ENCODE measurements at places on chromosomes 5 and 9.

DNA sequence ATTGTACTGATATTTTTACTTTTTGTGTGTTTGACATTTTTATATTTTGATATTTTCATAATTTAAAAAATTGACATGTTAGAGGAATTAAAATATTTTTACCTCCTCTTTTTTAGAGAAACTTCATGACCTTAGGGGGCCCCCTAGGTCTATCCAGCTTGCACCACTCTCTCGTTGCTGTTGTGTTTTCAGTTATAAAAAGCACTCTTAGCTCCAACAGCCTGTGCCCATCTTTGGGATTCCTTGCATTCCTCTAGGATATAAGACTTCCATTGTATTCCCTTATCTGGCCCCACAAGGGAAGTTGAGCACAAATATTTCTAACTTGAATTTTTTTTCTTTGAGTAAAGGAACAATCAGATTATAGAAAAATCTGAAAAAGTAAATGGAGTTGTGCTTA lies 245.3 kb downstream of the SH3GL2 start:
- DNase-seq, result no peak

- DNase-seq, result no peak
Measured at GRCh38 chr5:21603796-21604195, 1249.3 kb downstream of the CDH12 start.

DNA sequence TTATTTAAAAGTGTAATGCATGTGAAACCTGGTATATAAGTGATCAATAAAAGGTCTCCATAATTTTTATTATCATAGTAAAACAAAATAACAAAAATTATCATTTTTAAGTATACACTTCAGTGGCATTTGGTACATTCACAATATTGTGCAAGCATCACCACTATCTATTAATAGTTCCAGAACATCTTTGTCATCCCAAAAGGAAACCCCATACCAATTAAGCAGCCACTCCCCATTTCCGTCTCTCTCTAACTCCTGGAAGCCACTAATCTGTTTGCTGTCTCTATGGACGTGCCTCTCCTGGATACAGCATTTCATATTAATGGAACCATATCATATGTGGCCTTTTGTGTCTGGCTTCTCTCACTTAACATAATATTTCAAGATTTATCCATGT lies 7.6 kb downstream of the OLFML2A start:
- DNase-seq, result no peak

DNA sequence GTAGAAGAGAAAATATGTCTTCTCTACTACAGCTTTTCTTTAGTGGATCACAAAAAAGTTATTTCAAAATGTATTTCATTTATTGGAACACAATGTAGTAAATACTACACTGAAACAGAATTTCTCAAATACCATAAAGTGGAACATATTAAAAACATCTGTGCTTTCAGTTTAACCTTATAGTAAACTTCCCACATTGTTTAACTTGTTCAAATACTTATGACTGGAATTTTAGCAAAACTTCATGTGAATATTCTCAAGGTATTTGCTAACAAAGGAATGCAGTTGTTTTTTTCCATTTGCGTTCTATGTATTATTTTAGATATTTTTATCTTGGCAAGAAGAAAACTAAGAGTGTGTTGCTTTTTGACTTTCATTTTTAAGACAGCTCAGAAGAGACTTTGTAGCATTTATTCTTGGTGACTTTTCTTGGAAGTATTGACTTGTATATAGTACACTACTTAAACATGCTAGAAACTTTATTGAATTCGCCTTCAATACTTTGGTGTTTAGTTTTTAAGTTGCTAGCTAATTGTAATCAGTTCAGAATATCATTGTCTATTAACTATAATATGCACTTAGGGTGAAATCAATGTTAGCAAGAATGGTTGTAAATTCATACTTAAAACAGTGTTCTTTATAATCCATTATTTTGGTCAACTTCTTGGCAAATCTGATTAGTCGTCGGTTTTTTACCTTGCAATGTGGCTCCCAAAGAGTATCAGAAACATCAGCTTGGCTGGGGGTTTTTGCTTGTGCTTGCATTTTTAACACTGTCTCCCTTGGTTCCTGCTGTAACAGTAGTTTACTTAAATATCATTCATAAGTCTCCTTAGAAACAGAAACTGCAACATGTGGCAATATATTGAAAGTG lies 5.0 kb upstream of the RHOBTB3 start:
- no peak for DNase-seq

DNA sequence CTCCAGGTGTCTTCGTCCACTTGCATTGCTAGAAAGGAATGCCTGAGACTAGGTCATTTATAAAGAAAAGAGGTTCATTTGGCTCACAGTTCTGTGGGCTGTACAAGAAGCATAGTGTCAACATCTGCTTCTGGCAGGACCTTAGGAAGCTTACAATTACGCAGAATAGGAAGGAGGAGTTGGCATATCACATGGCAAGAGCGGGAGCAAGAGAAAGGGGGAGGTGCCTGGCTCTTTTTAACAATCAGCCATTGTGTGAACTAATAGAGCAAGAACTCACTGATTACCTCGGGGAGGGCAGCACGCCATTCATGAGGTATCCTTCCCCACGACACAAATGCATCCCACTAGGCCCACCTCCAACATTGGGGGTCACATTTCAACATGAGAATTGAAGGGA lies 134.4 kb upstream of the EFNA5 start:
- DNase-seq, result no peak

DNA sequence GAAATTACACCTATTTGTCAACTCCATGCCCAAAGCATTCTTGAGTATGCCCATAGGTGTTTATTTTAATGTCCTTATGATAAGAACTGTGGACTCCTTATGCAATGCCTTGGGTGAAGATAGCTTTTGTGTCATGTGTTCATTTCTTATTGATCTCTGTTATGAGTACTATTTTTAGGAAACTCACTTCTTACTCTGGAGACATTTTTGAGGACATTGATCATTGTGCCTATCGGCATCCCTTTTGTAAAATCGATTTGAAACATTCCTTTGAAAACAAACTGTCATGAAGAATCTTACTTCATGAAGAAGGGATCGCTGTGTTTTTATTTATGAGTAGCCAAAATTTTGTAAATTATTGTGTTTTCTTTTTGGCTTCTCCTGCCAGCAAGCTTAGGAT lies 257.3 kb downstream of the NTRK2 start:
- DNase-seq, result no peak

DNA sequence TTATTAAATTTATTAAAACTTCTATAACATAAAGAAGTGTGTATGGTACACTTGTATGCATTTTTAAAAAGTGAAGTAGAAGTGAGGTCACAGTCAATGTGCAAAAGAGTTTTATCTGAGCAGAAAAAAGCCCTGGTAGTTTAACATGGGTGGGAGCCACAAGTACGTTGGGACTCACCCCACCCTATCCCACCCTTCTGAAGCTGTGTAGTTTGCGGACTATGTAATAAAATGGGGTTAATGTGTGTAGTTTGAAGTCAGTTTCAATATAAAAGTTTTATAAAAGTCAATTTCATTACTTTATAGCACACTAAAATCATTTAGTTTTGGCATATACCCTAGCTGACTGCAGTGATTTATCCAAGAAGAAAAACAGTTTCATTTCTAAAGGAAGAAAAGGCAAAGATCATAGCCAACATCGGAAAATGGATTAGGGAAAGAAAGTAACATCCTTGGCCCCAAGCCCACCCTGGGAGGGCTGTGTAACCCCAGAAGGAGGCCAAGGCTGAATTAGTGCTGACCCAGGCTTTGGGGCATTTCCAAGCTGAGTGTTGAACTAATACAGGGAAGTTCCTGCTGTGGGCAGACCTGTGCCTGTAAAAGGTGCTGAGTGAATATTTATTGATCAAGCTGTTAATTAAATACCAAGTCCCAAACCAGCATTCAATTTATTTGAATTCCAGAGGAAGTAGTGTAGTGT lies 398.6 kb upstream of the ADAMTSL1 start:
- no peak for DNase-seq

GRCh38 chr5:149995385-149996204 lies 4.9 kb downstream of the TIGD6 start:
- DNase-seq, result no peak

DNA sequence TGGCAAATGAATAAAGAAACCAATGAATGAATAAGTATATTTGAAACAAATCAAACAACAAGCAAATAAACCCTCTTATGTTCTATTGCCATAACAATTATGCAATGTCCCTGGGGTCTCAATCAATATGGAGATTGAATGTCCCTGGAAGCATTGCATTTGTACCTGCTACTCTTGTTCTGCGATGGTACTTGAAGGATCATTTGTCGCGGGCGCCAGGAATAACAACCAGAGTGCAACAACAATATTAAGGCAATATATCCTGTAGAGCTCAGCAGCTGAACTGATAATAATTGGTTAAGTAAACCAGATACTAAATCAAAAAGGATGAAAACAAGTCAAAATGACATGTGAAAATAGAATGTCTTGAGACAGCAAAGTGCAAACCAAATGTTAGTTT lies 1001.9 kb upstream of the NUDT12 start:
- no peak for DNase-seq

DNA sequence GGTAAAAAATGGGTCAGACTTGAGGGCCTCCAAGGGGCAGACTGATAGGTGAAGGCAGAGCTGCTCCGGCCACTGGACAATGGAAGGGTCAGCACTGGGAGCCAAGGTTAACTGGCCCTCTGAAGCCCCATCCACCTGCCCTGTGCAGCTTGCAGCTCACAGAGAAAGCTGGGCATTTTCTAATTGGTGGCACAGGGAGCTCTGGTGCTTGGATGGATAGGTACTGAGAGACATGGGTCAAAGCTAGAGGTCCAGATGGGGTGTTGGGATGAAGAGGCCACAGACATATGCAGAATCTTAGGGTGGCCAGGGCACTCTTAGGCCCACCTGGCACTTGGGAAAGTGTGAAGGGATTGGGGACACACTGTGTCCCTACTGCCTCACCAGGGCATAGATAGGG lies 29.5 kb upstream of the SARDH start:
- DNase-seq, result no peak

DNA sequence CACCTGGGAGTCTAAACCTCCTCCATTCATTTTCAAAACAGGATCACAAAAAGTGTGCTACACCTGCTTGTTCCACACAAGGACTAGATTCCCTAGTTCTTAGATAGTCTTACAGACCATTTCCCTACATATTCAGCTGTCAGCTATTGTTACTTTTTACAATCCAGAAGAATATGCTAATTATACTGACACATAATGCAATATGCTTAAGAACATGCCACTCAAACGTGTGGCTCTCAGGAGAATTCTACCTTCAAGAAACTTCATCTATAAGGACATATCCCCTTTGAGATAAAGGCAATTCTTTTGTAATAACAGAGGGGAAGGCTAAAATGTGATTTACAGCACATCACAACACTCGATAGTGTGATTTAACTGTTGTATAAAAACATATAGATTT lies 456.1 kb upstream of the ARRDC3 start:
- no peak for DNase-seq

DNA sequence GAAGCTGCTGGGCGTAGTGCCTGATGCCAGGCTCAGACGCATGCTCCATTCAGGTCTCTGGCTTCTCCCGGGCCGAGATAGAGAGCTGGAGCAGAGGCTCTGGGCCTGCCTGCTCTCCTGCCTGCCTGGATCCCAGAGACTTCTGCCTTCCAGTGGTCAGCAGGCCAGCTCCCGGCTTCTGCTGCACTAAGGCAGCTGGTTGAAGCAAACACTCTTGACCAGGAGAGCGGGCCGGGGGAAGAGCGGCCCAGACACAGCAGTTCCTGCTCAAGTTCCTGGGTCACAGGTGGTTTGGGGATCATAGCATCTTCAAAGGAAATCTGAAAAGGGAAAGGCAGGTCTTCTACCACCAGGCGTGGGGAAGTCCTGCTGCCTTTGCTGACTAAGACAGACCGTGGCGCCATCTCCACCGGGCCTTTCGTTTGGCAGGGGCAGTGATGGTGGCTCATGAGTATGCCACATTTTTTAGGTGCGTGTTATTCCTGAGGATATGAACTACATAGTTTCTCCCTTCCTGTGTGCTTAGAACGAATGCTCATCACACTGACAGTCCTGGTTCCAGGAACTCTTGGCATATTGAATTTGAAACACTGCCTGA lies 31.1 kb downstream of the AK8 start:
- no peak for DNase-seq

DNA sequence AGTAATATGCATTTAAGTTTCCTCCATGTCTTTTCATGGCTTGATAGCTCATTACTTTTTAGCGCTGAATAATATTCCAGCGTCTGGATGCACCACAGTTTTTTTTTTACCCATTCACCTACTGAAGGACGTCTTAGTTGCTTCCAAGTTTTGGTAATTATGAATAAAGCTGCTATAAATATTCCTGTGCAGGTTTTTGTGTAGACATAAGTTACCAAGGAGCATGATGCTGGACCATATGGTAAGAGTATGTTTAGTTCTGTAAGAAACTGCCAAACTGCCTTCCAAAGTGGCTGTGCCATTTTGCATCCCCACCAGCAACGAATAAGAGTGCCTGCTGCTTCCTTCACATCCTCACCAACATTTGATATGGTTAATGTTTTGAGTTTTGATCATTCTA lies 195.6 kb downstream of the PIK3R1 start:
- DNase-seq, result no peak

- DNase-seq, result no peak
Measured at GRCh38 chr5:115363879-115364278, 67.4 kb upstream of the CCDC112 start.

DNA sequence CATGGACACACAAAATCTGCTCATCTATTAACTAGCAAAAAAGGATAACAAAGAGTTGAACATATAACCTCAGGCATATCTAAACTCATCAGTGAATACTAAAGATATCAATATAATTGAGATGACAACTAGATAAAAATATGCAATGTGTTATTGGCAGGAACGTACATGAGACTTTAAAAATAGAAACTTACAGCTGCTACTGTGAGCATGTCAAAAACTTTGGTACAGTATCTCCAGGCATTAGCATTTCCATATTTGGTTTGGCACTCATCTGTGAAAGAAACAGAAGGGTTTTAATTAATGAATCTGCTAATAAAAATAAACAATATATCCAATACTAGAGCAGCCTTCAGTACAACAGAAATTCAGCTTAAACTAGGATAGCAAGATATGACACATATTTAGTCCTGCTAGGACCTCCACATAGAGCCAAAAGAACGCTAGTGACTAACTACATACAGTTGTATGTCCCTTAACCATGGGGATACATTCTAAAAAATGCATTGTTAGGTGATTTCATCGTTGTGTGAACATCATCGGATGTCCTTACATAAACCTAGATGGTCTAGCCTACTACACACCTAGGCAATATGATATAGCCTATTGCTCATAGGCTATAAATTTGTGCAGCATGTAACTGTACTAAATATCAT lies 10.5 kb upstream of the SCAI start:
- no peak for DNase-seq

DNA sequence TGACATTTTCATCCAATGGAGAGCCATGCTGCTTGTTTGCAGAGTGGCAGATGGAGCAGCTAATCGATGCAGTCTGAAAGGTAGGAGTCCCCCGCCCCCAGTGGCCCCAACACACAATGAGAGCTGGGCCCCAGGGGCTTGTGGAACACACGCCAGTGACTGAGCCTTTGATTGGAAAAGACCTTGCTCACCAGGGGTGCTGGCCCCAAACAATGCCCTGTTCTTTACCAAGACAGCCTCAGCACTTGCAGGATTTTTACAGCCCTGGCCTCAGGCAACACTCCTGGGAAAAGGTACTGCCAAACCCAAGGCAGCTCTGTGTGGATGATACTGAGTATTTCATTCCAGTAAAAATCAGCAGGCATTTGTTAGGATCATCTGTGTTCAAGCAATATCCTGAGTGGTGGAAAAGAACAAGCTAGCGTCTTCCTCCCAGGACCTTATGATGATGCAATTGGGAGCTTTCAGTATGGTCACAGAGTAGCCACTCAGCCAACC lies 276.8 kb upstream of the CLINT1 start:
- DNase-seq, result no peak

GRCh38 chr9:134518004-134518606 lies 123.5 kb upstream of the COL5A1 start:
- DNase-seq, result no peak
